ENCODE measurements at places on chromosomes 7 and 10.
A peak's percentile ranks its signal among the peaks of the same experiment; 100 is the strongest.

DNA sequence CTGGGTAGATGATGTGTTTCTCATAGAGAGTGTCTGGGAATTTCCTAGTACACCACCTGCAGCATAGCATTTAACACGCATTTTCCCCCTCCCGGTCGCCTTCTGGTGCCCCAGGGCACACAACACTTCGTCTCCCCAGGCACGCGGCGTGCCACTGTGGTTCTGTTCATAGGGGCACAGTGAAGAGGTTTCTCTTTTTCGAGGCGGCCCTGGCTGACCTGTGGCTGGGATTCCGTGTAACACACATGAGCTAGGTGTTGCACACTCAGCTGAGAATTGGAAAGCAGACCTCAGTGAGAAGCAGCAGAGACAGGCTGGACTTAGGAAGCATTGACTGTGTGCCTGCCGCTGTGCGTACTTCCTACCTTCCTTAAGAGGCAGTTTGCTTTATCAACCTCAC lies 214.3 kb upstream of the SHH start:
- DNase-seq: no peak

DNA sequence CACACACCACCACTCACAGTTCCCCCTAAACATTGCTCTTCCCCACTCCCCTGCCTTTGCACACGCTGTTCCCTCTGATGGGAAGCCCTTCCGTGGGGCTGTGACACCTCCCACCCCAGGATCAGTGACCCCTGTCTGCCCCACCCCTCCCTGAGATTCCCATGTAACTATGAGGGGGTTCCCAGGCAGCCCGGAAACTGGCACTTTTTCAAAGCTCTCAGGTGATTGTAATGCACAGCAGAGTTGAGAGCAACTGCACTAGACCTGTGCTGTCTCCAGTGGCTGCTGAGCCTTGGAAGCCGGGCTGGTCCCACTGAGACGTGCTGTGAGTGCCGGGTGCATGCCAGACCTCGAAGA lies 29.8 kb downstream of the GPRIN2 start:
- peak; percentile 60 for DNase-seq

GRCh38 chr10:98489561-98490481 lies 43.1 kb upstream of the HPS1 start:
- DNase-seq: no peak

DNA sequence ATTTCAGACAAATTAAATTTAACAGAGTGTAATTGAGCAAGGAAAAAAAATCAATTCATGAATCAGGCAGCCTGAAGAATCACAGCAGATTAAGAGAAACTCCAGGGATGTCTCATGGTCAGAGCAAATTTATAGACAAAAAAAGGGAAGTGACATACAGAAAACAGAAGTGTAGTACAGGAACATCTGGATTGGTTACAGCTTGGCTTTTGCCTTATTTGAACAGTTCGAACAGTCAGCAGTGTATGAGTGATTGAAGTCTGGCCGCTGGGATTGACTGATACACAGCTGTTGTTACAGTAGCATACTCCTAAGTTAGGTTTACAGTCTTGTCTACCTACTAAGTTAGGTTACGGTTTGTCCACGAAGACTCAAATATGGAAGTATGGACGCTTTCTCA lies 255.3 kb downstream of the HPSE2 start:
- no peak for DNase-seq

DNA sequence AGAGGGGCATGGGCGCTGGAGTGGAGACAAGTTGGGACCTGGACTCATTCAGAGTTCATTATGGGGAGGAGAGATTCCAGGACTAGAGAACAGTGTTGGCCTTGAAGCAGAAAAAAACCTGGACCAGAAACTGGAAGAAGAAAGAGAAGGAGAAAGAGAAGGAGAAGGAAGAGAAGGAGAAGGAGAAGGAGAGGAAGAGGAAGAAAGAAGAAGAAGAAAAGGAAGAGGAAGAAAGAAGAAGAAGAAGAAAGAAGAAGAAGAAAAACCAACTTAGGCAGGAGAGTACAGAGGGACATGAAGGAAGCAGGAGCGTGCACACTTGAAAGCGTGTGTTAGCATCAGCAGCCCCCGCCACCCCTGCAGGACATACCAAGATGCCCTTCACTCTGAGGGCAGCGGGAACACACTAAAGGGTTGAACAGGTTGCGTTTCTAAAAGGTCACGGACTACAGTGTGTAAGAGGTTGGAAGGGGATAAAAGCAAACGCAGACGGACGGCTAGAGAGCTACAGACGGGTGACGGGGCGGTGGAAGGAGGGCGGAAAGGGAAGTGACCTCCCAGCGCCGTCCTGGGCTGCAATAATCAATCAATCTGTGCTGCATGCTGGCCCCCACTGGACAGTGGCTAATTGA lies 95.3 kb downstream of the SEC61G start:
- no peak for DNase-seq

DNA sequence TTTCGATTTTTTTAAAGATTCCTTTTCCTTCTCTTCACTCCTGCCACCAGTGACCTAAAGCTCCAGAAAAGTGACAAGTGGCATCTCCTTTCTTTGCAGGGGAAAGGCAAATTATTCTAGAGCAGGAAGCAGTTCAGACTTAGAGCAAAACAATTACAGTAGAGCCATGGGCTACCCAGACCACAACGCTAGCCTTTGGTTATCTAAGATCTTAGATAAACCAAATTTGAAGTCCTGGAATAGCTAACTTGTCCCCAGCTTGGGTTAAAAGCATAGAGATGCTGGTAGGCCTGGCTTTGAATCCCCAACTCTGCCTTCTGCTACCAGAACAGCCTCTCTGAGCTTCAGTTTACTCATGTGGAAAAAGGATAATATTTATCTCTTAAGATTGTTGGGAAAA lies 38.4 kb downstream of the LGI1 start:
- no peak for DNase-seq

- no peak for DNase-seq
Measured at GRCh38 chr7:27808626-27809025, 68.7 kb downstream of the TAX1BP1 start.

- DNase-seq: no peak
Measured at GRCh38 chr10:128147064-128147463, 20.8 kb upstream of the MKI67 start.

DNA sequence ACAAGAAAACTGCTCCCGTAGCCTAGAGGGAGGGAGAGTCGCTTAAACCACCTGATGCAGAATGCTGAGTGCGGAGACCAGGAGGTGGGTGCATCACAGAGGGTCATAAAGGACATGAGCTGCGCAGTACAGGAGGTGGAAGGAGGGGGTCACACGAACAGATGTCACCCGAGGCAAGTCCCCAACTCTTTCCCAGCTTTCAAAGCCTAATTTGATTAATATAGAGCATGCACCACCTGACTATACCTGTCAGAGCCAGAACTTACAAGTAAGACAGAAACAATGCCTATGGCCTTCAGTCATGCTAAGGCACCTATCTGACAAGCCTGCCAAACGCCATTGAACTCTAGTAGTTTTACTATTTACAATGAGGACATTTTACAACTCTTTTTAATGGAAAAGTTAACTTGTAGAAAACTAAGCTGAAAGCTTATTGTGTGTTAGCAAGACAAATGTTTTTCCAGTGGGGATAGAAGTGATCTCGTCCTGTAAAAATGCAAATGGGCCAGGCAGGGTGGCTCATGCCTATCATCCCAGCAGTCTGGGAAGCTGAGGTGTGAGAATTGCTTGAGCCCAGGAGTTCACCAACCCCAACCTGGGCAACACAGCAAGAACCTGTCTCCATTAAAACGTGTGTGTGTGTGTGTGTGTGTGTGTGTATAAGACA lies 1.1 kb upstream of the VOPP1 start:
- no peak for DNase-seq

DNA sequence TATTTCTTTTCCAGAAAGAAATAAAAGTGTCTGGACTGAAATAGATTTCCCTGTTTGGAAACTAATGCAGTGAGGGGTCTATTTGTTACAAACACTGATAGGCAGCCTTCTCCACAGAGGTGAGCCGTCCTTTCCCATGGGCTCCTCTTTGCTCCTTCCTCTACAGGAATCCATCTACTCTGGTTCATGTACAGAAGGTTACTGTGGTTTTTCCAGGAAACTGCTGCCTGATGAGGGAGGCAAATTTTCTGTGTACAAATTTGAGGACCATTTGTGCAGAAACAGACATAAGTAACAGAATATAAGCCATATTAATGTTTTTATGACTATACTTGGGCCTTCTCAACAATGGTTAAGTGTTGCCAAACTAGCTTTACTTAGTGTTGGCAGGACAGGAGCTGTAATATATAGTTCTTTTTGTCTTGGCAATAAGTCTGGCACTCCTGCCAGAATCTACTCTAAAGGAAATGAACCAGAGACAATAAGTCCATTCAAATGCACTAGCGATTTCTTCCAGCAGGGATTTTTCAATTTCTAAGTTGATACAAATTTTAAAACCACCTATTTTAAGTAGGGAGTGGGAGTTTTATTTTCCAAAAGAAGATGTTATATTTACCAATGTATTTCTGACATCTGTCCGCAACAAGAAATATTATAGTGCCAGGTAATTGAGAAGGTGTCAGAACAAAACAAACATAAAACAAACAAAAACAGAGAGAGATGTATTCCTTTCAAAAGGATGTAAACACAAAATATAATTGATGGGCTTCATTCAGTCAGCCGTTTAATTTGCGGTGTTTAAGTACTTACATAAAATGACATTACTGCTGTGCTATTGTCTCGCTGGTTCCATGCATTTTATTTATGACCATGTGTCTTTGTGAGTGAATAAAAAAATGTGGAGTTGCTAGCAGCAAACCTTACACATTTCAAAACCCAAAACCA lies 91.0 kb upstream of the NFE2L3 start:
- no peak for DNase-seq

- no peak for DNase-seq
Measured at GRCh38 chr7:27866256-27866655, 126.3 kb downstream of the TAX1BP1 start.
